ENCODE measurements at places on chromosomes 3 and 15.

DNA sequence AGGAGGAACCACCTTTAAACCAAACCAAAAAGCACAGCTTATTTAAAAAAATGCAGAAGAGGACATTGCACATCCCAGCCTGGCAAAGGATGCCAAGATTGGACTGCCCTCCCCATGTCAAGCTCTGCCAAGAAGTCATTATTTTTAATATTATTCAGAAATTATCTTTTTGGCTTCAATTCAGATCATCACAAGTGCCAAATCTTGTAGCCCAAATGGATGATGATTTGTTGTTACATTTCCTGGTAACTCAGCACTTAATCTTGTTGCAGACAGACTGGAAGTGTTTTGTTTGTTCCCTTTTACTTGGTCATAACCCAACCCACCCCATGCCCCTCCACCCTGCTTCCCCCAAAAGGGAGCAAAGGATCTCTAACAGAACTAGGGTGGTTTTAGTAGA lies 28.1 kb upstream of the LXN start:
- no peak for DNase-seq

DNA sequence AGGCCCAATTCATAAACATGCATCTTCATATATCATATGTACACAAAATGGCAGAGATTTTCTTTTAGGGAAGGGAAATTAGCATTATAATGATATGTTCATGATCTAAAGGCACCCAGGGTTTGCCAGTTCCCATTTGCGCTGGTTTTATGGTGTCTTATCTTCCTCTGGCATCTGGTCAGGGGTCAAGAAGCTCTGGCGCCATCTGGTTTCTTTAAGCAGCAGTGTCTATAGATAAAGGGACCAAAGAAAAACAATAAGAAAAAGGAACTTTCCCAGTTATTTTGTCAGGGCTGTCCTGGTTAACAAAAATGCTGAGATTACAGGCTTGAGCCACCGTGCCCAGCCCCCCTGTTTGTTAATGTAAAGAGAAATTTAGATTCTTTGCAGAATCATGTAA lies 3.3 kb upstream of the DCP1A start:
- DNase-seq: peak; percentile 49

DNA sequence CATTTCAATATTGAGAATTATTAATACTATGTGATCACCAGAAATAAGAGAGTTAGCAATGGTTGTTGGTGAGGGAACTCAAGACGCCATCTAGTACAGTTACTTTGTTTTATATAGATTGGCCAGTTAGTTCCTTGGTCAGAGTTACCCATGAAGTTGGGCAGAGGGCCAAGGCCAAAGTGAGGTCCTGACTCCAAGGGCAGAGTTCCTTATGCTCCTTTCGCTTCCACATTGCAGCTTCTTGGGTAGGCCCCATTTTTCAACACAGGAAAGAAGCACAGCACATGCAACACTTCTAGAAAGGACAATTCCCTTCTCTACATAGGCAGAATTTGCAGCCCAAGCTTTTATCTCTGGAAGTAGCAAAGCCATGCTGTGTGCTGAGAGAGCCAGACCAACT lies 178.6 kb downstream of the KCNAB1 start:
- no peak for DNase-seq

- no peak for DNase-seq
Observed at GRCh38 chr3:107589454-107589853, 66.7 kb downstream of the BBX start.

GRCh38 chr3:13262493-13263211 lies 157.5 kb downstream of the NUP210 start:
- DNase-seq: peak; percentile 6

Measured in fibroblast of skin of right biceps (primary cell).